ENCODE measurements at places on chromosomes 1 and 21.

- DNase-seq: no peak
Measured at GRCh38 chr21:34936883-34937563, 112.1 kb downstream of the RUNX1 start.

GRCh38 chr1:40392221-40392620 is 18.7 kb downstream of the SMAP2 start:
- no peak for DNase-seq

GRCh38 chr1:3483801-3484444 is 29.5 kb downstream of the ARHGEF16 start:
- DNase-seq: no peak

- no peak for DNase-seq
Measured at GRCh38 chr1:24221246-24221645, 34.2 kb upstream of the IFNLR1 start.

DNA sequence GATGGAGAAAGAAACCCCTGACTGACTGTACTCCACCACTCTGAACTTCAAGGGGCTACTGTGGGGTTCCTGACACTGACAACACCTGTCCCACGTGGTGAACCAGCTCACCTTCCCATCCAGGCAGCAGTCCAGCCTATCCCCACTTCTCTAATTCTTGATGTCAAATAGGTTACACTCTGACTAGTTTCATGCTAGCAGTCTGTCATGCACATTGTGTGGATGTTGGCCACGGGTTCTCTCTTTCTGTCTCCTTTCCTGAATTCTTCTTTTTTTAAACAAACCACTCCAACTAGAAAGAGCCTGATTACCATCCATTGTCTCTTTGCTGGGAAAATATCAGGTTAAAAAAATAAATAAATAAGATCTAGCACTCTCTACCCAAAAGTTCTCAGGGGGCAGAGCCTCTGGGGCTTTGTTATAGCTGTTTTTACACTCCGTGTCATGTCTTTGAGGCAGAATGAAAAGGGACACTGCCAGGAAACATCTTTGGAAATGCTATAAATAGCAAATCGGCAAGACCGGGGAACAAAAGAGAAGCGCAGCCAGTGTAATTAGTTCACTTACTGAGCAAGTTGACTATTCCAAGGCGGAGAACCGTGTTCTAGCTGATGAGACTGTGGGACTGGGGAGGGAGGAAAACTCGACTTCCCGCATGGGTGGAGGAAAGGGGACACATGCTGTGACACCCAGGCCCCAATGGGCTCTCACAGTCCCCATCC is 356.1 kb downstream of the OMA1 start:
- no peak for DNase-seq

GRCh38 chr21:34857122-34857713 is 188.4 kb downstream of the CLIC6 start:
- no peak for DNase-seq

- no peak for DNase-seq
Measured at GRCh38 chr1:21312407-21312992, 22.2 kb upstream of the ECE1 start.

- no peak for DNase-seq
Measured at GRCh38 chr1:82371844-82372498, 571.2 kb downstream of the ADGRL2 start.

DNA sequence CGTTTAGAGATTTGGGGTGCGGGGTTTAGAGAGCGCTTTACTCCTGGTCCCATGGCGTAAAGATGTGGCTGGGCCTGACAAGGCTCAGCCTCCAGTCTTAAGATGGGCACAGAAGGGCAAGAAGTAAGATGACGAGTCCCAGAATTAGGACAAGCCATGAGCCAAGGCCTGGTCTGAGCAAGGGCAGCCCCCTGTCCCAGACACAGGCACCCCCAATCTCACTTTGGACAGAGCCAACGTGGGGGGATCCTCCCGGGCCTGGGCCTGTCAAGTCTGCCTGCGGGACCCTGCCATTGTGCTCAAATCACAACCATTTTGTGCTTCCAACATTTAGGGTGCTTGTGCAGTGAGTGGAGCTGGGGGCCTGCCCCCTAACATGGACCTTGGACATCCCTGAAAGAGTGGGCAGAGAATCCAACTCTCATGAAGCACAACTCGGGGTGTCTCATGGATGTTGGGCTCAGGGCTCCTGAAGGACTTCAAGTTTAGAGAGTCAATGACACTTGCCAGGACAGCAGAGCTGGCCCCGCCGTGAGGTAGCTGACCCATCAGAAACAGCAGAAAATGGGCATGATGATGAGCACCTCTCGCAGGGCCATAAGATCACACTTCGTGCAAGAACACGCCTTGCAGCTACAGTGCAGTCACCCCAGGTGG is 52.6 kb downstream of the KIF21B start:
- DNase-seq: no peak

DNA sequence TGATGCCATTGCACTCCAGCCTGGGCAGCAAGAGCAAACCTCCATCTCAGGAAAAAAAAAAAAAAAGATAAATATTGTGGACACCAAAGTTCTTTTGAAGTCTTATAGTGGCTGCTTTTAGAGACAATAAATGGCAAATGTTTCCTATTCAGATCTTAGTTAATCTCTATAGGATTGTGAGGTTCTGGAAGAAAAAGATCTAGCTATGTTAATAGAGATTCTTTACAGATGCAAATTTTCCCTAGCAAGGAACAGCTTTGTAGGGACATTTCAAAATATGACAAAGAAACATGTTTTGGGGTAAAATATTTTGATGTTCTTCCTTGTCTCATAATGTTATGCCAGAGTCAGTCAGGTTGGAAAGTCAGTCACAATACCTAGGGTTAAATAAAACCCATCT is 24.5 kb upstream of the RCC2 start:
- DNase-seq: no peak

- no peak for DNase-seq
Measured at GRCh38 chr1:203507759-203508158, 13.8 kb downstream of the OPTC start.

GRCh38 chr1:228289239-228289849 is 81.5 kb downstream of the OBSCN start:
- DNase-seq: no peak
